Mononuclear cell (primary cell): ENCODE measurements at places on chromosomes 1 and 21. TPM values are rescaled to one million over a fixed set of nuclear protein-coding genes. Genes with fewer than 3 reads are reported as not detected.

AGMAT gene
- total RNA-seq, result 2.8 TPM

PIGM gene
- 1.6 TPM for total RNA-seq

CFHR4 gene
- total RNA-seq, result not detected

ELAVL4 gene
- not detected for total RNA-seq

NKAIN1 gene
- total RNA-seq, result under 0.01 TPM

PAQR6 gene
- 0.94 TPM for total RNA-seq

DNASE2B gene
- not detected for total RNA-seq

HCN3 gene
- 0.21 TPM for total RNA-seq

KRTAP13-2 gene
- total RNA-seq, result not detected

TMEM82 gene
- total RNA-seq, result not detected

PLD5 gene
- total RNA-seq, result under 0.01 TPM

LYST gene
- total RNA-seq, result 59.6 TPM

BCL2L15 gene
- total RNA-seq, result 1.6 TPM

CSF3R gene
- 153 TPM for total RNA-seq

L1TD1 gene
- total RNA-seq, result 0.21 TPM

HLX gene
- 7.6 TPM for total RNA-seq

LRRC71 gene
- not detected for total RNA-seq

PDIK1L gene
- 19.3 TPM for total RNA-seq

MCL1 gene
- total RNA-seq, result 1,412 TPM

SYPL2 gene
- not detected for total RNA-seq

CNIH3 gene
- total RNA-seq, result 1.4 TPM

CLCNKB gene
- not detected for total RNA-seq

SLC66A1 gene
- 2.5 TPM for total RNA-seq

CDCA8 gene
- 0.31 TPM for total RNA-seq

KLF17 gene
- total RNA-seq, result not detected

BNIPL gene
- 0.10 TPM for total RNA-seq

TARBP1 gene
- 21.0 TPM for total RNA-seq

S100A9 gene
- 5,352 TPM for total RNA-seq

NR1I3 gene
- 0.31 TPM for total RNA-seq
